ENCODE measurements at places on chromosomes 1 and 21.

DNA sequence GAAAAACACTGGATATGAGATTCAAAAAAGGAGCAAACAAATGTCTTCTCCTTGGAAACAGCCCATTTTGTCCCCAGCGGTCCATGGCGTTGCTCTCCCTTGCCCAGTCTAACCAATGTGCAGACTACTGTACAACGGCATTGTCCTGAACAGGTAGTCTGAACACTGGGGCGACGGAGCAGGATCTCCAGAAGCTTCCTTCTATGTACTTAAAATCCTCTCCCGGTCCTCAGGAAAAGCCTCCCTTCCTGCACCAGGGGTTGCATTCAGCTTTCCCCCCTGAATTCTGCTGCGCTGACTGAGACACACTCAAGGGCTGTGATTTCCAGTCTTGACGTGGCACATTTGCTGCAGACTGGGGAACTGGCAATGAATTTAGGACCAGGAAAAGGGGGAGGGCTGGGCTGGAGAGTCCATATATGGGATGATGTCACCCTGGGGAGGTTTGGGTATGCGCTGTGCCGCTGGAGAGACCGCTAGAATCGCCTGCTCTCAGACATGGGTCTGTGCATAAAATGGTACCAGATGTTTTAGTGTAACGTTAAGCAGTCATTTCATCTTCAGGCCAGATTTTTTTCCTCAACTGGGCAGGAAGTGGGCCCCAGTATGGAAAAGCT lies 275.9 kb upstream of the C1orf105 start:
- DNase-seq = no peak

GRCh38 chr21:46159841-46160656 lies 4.7 kb upstream of the FTCD start:
- DNase-seq = no peak

- DNase-seq = no peak
Measured at GRCh38 chr1:203039609-203040512, 13.6 kb downstream of the PPFIA4 start.

DNA sequence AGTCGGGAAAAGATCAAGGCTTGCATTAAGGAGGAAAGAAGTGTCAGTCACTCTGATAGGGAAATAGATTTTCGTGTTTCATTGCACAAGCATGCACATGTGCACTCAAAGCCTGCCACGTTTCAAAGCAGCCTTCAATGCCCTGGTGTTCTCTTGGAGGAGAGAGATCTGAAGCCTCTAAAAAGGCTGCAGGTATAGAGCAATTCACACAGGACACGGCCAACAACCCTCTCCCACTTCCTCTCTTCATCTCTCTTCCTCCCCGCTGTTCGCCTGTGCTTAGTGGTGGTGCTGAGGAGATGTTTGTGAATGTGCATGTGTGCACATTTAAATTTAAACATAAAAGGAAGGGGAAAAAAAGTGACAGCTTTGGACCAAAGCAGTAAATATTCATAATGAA lies 117.7 kb downstream of the NUF2 start:
- no peak for DNase-seq

- no peak for DNase-seq
Measured at GRCh38 chr1:154213274-154213673, 7.1 kb upstream of the CFAP141 start.

GRCh38 chr1:59124166-59124565 lies 172.7 kb upstream of the FGGY start:
- DNase-seq = no peak

DNA sequence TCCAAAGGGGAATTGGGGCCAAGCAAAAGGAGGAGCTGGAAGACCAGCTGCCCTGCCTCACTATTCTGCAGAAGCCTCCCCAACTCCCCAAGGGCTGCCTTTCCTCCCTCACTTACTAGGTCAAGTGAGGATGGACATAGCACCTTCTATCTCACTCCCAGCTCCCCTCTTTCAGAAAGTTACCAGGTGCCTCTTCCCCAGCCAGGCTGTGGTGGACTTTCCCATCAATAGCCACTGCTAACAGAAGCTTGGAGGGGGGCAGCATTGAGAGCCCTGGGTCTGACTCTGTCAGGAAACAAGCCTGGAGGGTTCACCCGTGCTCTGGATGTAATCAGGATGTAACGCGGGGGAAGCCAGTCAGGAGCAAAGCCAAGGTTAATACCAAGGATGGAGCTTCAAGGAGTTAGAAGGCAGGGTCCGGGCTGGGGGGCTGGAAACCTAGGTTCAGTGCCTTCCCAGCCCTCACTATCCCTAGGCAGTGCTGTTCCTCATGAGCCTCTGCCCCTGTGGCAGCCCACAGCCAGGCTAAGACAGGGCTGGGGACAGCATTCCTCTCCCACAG lies 127.8 kb upstream of the NGF start:
- no peak for DNase-seq

- DNase-seq = no peak
Measured at GRCh38 chr1:30698401-30698981, 24.9 kb downstream of the MATN1 start.

- DNase-seq = no peak
Measured at GRCh38 chr21:45560106-45561021, 18.1 kb upstream of the SLC19A1 start.

DNA sequence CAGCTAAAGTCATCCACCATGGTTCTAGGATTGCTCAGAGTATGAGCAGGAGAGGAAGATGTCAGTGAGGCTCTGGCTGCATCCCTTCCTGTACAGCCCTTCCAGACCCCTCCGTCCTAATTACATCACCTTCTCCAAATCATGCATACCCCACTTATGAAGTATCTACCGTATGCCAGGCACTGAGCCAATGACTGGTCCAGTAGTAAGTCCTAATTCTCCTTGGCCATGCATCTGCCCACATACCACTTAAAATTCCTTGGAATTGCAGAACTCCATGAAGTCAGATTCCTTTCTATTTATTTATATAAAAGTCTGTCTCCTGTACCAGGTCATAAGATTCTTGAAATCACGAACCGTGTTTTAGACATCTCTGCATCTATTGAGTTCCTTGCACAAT lies 106.1 kb downstream of the SEC16B start:
- no peak for DNase-seq

DNA sequence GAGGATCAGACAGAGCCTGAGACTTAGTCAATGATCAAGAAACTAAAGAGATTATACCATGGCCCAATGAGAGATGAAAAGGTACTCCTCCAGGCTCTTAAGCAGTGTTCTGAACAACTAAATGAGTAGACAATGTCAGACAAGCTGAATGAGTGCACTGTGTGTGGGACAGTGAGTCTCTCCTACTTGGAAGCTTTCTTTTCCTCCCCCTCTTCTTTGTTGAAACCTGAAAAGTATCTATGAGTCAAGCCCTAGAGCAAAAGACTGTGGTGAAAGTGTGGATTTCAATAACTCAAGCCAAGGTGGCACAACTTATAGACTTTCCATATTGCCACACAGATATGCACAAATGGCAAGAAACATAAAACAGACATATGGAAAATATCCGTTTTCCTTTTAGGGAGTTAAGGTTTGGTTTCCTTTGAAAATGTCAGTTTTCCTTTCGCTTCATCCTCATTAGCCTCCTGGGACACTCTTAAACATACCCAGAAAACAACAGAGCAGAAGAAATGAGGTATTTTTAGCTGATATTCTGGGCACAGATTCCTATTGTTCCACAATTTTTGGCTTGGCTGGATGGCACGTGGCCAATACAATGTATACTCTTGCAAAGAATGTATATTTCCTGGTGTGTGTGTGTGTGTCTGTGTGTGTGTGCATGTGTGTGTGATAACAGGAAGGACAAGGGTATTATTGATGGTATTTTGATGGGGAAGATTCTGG lies 96.6 kb downstream of the LMX1A start:
- DNase-seq = no peak

DNA sequence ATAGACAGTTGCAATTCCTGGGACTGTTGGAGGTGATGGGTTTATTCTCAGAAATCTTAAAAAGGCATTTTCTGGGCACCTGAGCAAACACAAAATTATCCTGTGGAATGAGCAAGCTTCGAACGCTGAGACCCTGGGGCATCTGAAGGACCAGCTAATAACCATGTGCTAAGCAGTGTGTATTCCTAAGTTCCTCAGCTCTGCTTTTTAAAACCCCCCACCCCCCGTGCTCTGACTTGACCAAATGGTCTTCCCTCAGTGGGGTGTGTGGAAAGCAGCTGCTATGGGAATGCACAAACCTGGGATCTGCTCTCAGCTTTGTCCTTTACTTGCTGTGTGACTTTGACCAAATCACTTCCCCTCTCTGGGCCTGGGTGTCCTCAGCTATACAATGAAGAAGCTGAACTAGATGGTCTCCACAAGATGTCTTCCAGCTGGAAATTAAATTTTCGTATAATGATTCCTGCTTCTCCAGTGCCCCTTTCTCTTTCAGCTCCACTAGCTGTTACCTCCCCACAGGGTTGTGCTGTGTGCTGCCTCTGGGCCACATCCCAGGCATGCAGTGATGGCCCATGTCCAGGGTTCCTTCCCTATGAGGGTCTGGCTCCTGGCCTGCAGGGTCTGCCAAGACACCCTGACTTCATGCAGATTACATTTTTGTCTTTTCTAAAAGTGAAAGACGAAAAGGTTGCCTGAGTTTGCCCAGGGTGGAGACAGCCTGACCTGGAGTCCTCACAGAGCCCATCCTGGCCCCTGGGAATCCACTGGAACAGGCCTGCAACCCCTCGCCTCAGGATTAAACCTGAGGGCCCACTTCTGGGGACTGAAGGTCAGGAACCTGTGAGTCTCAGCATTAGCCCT lies 14.9 kb upstream of the CD247 start:
- no peak for DNase-seq

- DNase-seq = no peak
Measured at GRCh38 chr1:15160626-15161025, 7.1 kb downstream of the TMEM51 start.

GRCh38 chr1:39654291-39654690 lies 14.8 kb upstream of the HEYL start:
- no peak for DNase-seq

- no peak for DNase-seq
Measured at GRCh38 chr1:115647919-115648650, 6.3 kb downstream of the VANGL1 start.

DNA sequence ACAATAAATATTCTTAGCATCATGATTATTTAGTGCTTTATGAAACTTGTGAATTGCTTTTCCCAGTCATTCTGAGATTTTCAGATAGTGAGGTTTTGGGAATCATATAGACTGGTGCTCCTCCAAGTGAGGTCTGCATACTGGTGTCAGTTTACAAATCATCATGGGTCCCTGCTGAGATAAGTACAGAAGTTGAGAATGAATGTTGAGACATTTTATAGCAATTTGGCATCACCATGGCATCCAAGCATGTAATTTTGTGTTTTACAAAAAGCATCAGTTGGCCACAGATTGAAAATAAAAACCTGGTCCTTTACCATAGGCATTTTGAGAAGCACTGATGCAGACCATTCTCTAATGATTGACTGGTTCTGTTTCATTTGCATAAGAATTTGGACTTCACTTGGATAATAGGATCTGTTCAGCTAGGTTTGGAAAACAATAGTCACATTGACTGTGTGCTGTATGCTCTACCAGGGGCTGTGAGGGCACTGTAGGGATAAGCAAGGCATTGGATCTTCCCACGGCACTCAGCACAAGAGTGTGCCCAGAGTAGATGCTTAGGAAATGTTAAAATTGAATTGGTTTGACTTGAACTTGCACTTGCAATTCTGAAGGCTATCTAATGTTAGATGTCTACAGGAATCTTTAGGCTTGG lies 79.0 kb upstream of the JUN start:
- DNase-seq = no peak

DNA sequence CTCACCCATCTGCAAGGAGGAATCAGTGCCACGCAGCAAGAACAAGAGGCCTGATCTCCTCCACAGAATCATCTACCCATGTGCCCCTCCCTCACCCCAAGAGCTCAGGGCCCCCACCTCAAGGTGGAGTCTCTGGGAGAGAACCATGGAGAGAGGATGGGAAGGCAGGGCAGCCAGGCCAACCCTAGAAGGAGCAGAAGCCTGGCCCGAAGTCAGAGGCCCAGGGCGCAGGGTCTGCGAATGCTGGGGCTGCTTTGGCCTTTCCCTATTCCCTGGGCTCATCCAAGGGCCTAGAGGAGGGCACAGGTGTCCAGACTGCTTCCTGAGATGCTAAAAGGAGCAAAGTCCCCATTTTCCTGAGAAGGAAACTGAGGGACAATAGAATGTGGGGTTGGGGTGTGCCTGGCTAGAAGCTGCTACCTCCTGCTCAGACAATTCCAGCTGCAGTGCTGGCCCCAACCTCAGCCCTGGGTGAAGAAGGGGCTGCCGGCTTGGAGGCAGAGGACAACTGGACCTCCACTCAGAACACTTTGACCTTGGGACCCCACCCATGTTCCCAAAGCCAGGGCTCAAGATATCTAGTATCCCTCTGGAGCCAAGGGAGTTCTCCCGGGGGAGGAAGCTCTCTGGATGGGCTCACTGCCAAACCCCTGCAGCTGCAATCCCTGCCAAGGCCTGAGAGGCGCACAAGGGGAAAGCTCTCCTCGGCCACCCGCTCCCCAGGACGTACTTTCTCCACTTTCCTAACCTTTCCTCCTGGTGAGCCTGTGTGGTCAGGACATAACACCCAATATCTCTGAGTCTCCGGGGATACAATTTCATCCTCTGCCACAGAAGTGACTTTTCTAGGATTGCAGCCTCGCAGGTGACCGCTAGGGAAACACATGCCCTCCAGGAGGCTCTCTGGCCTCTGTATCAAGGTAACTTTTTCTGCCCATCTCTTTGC lies 16.6 kb upstream of the LEMD1 start:
- DNase-seq = no peak

GRCh38 chr1:25862785-25863485 lies 3.7 kb upstream of the AUNIP start:
- no peak for DNase-seq

DNA sequence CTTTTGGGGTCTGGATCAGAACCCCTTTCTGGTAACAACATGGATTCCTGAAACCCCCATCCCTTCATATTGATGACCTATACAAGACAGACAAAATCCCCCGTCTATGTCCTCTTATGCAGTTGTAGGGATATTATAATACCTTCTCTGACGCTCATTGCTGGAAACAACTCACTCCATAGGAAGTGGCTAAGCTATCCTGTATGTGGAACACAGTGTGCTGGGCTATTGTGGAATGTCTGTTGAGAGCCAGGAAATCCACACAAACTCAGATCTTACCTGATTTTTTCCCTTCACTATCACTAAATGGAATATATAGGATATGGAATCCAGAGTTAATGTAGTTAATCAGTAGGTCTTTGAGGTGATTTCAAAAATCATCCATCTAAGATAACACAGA lies 17.7 kb upstream of the PIK3R3 start:
- DNase-seq = no peak

- DNase-seq = peak; percentile 66
Measured at GRCh38 chr1:167401260-167401873, 117.0 kb downstream of the CD247 start.

- no peak for DNase-seq
Measured at GRCh38 chr1:222817529-222817928, 2.7 kb downstream of the DISP1 start.

GRCh38 chr1:158996998-158997397 lies 12.7 kb upstream of the IFI16 start:
- DNase-seq = no peak

All from CD4-positive, alpha-beta T cell treated with Interleukin-2 at 100 ng/mL for 4 hours (primary cell).